ENCODE measurements at places on chromosomes 6 and 20.

GRCh38 chr6:108737594-108738546, 110.4 kb upstream of the ARMC2 start:
- no peak for DNase-seq

DNA sequence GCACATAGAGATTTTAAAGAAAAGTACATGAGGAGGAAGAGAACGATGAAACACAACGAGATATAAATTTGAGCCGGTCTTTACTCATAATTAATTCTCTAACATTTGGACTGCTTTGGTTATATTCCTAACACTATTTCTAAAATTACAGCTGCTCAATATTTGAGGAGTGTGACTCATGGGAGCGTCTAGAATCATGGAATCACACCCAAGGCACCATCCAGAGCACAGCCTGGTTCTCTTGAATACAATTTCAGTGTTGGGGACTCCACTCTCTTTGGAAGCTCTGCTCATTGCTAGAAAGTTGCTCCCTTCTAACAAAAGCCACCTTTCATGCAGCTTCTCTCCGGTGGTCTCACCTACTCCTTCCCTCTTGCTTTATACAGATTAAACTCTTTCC, 64.4 kb downstream of the LY86 start:
- DNase-seq = no peak

DNA sequence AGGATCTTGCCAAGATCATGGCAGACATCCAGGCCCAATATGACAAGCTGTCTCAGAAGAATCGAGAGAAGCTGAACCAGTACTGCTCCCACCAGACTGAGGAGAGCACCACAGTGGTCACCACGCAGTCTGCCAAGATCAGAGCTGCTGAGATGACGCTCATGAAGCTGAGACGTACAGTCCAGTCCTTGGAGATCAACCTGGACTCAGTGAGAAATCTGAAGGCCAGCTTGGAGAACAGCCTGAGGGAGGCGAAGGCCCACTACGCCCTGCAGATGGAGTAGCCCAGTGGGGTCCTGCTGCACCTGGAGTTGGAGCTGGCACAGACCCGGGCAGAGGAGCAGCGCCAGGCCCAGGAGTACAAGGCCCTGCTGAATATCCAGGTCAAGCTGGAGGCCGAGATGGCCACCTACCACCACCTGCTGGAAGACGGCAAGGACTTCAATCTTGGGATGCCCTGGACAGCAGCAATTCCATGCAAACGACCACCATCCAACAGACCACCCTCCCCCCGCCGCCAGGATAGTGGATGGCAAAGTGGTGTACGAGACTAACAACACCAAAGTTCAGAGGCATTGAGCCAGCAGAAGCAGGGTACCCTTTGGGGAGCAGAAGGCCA, 44.7 kb upstream of the GRM4 start:
- no peak for DNase-seq

- no peak for DNase-seq
These were observed 83.0 kb downstream of the HFE start for GRCh38 chr6:26170181-26170580.

GRCh38 chr6:138531387-138531786, 32.1 kb upstream of the NHSL1 start:
- DNase-seq = no peak

- DNase-seq = no peak
These were observed 790 bp downstream of the NEDD9 start for GRCh38 chr6:11231564-11232192.

GRCh38 chr6:161736326-161736725, 462.5 kb upstream of the AGPAT4 start:
- no peak for DNase-seq

DNA sequence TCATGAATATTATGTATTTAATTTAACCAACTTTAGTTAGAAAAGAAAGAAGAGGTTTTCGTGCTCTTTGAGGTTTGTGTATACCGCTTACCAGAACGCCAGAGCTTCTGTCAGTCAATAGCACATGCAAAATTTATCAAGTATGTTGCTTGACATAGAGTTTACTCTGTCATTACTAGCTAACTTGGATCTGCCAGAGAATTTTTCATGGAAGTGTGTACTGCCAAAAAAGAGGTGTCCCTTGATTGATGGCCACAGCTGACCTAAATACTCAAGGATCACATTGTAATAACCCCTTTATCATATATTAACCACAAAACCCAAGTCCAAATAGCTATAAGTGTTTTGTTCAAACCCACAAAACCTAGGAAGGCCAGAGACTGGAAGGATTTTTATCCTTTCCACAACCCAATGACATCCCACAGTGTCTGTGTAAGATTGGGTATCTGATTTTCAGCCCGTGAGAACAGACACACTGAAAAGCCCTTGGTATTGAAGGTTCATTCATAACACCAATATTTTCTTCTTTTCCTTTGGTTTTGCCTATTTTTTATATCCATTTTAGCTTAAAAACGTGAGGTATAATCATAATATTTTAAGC, 194.0 kb upstream of the EYA4 start:
- DNase-seq = no peak

- DNase-seq = no peak
These were observed 42.0 kb upstream of the LY86 start for GRCh38 chr6:6546318-6547109.

DNA sequence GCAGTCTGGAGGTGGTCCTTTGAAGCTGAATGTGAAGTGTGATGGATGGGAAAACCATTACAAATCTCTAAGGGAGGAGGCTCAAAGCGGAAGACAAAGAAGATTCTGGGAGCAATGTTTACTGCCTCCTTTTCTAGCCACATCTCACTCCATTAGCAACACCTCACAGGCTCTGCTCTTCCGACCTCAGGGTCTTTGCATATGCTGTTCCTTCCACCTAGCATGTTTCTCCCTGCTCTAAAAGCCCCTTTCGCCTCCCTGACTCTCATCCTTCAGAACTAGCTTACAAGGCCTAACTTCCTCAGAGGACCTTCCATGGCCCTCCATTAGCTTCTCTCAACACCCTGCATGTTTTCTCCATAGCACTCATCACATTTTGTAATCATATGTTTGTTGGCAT, 4.6 kb upstream of the TCP11 start:
- no peak for DNase-seq

DNA sequence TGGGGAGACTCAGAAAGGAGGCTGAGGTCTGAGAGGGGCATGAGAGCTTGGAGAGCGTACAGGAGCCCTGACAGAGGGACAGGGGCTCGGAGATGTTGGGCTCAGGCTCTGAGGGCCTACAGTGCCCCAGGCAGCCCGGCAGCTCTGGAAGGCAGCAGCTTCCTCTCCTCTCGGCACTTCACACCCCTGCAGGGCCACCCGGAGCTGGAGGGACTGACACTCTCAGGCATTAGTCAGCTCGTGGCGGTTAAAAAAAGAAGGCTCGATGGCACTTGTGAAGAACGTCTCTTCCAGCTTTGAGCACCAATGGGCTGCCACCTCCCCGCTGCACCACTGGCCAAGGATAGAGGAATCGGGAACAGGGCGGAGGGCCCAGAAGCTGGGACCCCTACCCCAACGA, 62.6 kb upstream of the SIRPA start:
- DNase-seq = no peak

All from NCI-H1048 (cell line).